Endothelial cell (in vitro differentiated cells): ENCODE measurements at places on chromosomes 1 and 21. TPM values are rescaled to one million over a fixed set of nuclear protein-coding genes. Genes with fewer than 3 reads are reported as not detected.

Gene CFHR1
- 0.49 TPM for total RNA-seq

DNA sequence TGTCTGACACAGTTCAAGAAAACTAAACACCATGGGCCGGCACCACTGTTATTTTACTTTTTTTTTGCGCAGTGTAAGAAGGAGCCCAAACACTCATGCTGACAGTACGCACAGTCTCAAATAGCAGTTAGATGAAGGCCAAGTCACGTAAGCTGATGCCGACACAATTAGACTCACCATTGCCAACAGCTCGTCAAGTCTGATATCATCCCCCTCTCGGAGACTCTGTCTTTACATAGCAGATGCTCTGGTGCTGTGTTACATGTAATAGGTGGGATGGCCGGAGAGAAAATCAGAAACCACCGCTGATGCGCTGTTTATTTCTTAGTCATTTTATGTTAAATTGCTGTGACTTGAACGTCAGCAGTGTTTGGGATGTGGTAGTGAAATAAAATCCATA, 49.3 kb downstream of the TGFB2 start:
- H3K4me1 ChIP-seq: no peaks in the 10 kb centered on the region
- H3K27me3 ChIP-seq: peaks cover 2% of the 10 kb centered on the region
- no peak overlapping the region for H3K27ac ChIP-seq
- H3K36me3 ChIP-seq: no peaks in the 10 kb centered on the region
- H3K4me3 ChIP-seq: no peak overlapping the region
- DNase-seq: no peak

- peaks cover 21% of the 10 kb centered on the region for H3K4me1 ChIP-seq
- H3K36me3 ChIP-seq: peaks cover 7% of the 10 kb centered on the region
- DNase-seq: peak; percentile 14
- peaks cover 8% of the 10 kb centered on the region for H3K27me3 ChIP-seq
Measured at GRCh38 chr1:212958175-212958574, 7.8 kb downstream of the VASH2 start.

GRCh38 chr1:185244015-185244747, 72.9 kb downstream of the IVNS1ABP start:
- no peaks in the 10 kb centered on the region for H3K4me1 ChIP-seq
- no peak for DNase-seq
- H3K27ac ChIP-seq: no peak overlapping the region
- no peaks in the 10 kb centered on the region for H3K27me3 ChIP-seq
- no peaks in the 10 kb centered on the region for H3K36me3 ChIP-seq
- no peak overlapping the region for H3K4me3 ChIP-seq

- no peaks in the 10 kb centered on the region for H3K4me1 ChIP-seq
- no peaks in the 10 kb centered on the region for H3K36me3 ChIP-seq
- peak; percentile 36 for DNase-seq
- H3K4me3 ChIP-seq: no peak overlapping the region
- H3K27ac ChIP-seq: no peak overlapping the region
Measured at GRCh38 chr1:158203693-158204457, 23.2 kb downstream of the CD1D start.

Gene HMCN1
- total RNA-seq: 22.2 TPM

GRCh38 chr1:226766565-226766964, 27.5 kb upstream of the ITPKB start:
- no peak overlapping the region for H3K4me3 ChIP-seq
- H3K27me3 ChIP-seq: peaks cover 5% of the 10 kb centered on the region
- no peaks in the 10 kb centered on the region for H3K36me3 ChIP-seq
- H3K4me1 ChIP-seq: peaks cover 15% of the 10 kb centered on the region
- no peak for DNase-seq

- H3K4me3 ChIP-seq: no peak overlapping the region
- H3K36me3 ChIP-seq: peaks cover 4% of the 10 kb centered on the region
- H3K27ac ChIP-seq: no peak overlapping the region
Measured at GRCh38 chr1:42833981-42834380, 12.4 kb upstream of the ZNF691 start.

DNA sequence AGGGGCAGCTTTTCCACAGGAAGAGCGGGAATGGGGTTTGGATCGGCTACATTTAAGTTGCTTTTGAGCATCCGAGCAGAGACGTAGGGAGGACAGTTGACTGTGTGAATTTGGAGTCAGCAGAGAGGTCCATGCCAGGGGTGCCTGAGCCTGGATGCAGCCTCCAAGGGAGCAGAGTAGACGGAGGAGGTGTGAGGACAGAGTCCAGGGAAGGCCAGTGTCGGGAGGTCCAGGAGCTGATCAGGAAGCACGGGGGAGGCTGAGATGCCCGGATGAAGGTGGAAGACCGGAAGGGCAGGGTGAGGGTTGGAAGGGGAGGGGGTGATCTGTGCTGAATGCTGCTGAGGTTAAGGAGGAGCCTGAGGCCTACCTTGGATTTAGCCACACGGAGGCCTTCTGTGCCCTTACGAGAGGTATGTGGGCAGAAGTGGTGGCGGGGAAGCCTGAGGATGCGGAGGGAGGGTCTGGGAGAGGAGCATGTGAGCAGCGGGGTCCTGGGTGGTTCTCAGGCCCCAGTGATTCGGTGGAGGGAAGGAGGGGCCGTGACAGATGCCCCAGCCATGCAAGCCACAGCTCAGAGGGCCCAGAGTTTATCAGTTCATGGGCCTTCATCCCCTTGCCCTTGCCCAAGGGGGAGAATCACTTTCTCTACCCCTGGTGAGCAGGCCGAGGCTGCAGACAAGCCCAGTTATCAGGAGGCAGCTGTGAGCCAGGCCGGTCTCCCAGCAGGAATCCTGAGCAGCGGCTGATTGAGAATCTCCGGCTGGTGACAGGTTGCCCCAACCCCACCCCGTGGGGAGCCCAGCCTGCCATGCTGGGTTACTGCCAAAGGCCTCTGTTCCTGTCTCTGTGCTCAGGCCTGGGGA, 54.0 kb upstream of the ACTL8 start:
- DNase-seq: no peak
- H3K27ac ChIP-seq: no peak overlapping the region
- H3K4me3 ChIP-seq: no peak overlapping the region

DNA sequence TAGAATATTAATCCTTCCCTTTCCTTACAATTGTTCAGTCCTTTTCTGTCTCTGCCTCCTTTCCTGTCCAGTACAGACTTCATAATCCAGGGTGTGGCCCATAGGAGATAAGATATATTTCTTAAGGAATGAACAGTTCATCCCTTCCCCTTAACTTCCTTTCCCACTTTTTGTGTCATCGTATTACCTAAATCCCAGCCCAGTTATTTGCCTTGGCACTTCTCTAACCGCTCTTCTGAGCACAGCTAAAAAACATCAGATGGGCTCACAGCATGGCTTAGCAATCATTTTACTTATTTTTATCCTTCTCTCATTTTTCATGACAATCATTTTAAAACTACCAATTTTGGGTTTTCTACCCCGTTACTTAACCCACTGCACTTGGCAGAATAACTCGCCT, 39.6 kb downstream of the F3 start:
- H3K4me3 ChIP-seq: no peak overlapping the region
- H3K4me1 ChIP-seq: peaks cover 22% of the 10 kb centered on the region
- no peak overlapping the region for H3K27ac ChIP-seq
- DNase-seq: no peak
- H3K36me3 ChIP-seq: peaks cover 44% of the 10 kb centered on the region
- H3K27me3 ChIP-seq: peaks cover 2% of the 10 kb centered on the region

- H3K27ac ChIP-seq: no peak overlapping the region
- H3K27me3 ChIP-seq: peaks cover 2% of the 10 kb centered on the region
- no peaks in the 10 kb centered on the region for H3K36me3 ChIP-seq
- peaks cover 8% of the 10 kb centered on the region for H3K4me1 ChIP-seq
Measured at GRCh38 chr1:189803364-189803763, 674.3 kb downstream of the BRINP3 start.

GRCh38 chr1:230196077-230196476, 129.0 kb downstream of the GALNT2 start:
- H3K4me1 ChIP-seq: no peaks in the 10 kb centered on the region
- no peak for DNase-seq
- H3K27me3 ChIP-seq: peaks cover 6% of the 10 kb centered on the region

GRCh38 chr21:16304174-16305095, 574.7 kb downstream of the USP25 start:
- no peak for DNase-seq

DNA sequence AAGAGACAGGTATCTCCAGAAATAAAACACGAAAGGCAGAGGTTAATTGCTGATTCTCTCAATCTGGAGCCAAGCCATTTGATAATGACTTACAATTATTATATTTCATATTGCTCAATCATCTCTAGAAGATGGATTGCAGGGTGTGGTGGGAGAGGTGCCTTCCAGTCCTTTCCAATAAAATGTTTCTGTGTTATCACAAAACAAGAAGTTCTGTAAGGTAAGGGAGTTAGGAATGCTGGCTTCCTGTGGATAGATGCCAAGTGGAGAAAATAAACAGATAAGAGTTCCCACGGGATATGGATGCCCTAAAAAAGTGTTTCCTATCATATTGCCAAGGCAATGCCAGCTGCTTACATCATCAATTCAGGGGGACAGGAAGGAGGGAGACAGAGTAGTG, 7.2 kb upstream of the CCN1 start:
- H3K36me3 ChIP-seq: no peaks in the 10 kb centered on the region
- H3K27me3 ChIP-seq: peaks cover 15% of the 10 kb centered on the region
- H3K27ac ChIP-seq: no peak overlapping the region

DNA sequence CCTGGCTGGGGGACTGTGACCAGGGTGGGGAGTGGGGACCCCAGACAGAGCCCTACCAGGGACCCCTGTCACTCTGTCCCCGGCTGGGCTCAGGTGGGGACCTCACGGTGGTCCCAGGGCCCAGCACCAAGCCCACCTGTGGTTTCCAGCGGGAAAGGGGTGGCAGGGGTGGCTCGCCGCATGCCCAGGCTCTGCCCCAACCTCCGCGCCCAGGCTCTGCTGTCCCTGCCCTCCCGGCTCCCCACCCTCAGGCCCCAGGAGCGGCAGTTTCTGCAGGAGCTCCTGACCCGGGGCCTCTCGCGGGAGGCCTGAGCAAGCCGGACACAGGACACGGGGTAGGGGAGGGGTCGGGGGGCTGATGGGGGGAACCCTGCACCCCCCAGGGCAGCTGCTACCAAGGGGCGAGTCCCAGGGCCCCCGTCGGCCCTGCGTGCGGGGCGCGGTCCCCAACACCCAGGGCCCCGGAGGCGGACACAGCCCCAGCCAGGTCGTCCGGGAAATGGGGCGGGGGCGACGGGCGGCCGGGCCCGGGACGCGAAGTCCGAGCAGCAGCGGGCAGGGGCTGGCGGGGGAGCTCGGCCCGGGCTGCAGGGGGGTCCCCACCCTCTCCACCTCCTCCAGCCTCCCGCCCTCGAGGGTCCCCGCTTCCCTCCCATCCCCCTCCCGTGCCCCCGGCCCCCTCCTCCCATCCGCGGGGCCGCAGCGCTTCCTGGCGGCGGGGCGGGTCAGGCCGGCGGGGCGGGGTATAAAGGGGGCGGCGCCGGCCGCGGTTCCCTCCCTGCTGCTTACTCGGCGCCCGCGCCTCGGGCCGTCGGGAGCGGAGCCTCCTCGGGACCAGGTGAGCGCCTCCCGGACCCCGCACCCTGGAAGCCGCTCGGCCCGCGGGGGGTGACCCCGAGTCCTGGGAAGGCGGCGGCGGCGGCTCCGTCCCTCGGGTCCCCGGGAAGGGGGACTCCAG, at the start of gene COL6A2:
TSS of gene COL6A2 (plus strand) at position 777 of the 958 bp plus-strand sequence.
- peaks cover 28% of the 10 kb centered on the region for H3K36me3 ChIP-seq
- peaks cover 22% of the 10 kb centered on the region for H3K27me3 ChIP-seq
- peak; percentile 76 for DNase-seq
- peaks cover 13% of the 10 kb centered on the region for H3K4me1 ChIP-seq
- H3K27ac ChIP-seq: peak within 1 kb of the TSS; percentile 84

GRCh38 chr1:161781995-161782394, 15.9 kb downstream of the ATF6 start:
- no peak overlapping the region for H3K27ac ChIP-seq
- H3K27me3 ChIP-seq: no peaks in the 10 kb centered on the region

Gene CASQ2
- not detected for total RNA-seq

Gene NBPF12
- total RNA-seq: 13.7 TPM

GRCh38 chr1:21781815-21782348, 1.1 kb downstream of the USP48 start:
- peaks cover 10% of the 10 kb centered on the region for H3K36me3 ChIP-seq
- H3K27ac ChIP-seq: peak overlapping the region; percentile 90
- H3K4me1 ChIP-seq: peaks cover 17% of the 10 kb centered on the region
- peak overlapping the region; percentile 95 for H3K4me3 ChIP-seq
- no peaks in the 10 kb centered on the region for H3K27me3 ChIP-seq

DNA sequence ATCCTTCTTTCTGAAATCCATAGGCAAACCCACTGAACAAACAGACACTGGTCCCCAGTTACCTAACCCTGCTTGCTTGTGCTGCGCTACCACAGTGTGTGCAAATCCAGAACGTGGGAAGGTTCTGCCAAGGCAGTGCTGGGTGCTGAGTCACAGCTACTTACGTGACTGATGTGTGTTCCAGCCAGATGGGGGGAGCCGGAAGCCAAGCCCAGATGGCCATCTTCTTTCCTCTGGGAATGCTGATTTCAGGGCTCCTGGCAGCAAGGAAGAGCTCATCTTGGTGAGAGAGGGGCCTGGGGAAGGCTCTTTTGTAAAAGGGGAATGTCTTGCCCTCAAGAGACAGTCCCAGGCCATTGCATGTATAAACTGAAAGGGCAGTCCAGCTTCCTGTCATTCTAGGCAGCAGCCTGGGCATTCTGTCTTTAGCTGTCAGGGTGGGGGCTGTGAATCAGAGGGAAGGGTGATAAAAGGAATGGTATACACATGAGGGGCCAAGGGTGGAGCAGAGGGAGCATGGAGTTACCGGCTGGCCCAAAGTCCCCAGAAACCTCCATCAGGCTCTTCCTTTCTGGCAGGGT, 54.1 kb downstream of the CD46 start:
- H3K27me3 ChIP-seq: no peaks in the 10 kb centered on the region
- peaks cover 46% of the 10 kb centered on the region for H3K36me3 ChIP-seq
- peaks cover 10% of the 10 kb centered on the region for H3K4me1 ChIP-seq
- no peak overlapping the region for H3K4me3 ChIP-seq

GRCh38 chr1:222372221-222372620, 175.7 kb downstream of the HHIPL2 start:
- H3K4me3 ChIP-seq: no peak overlapping the region
- H3K4me1 ChIP-seq: no peaks in the 10 kb centered on the region
- no peak overlapping the region for H3K27ac ChIP-seq

- no peak overlapping the region for H3K27ac ChIP-seq
- H3K36me3 ChIP-seq: no peaks in the 10 kb centered on the region
- H3K27me3 ChIP-seq: no peaks in the 10 kb centered on the region
- DNase-seq: no peak
- peaks cover 14% of the 10 kb centered on the region for H3K4me1 ChIP-seq
- H3K4me3 ChIP-seq: no peak overlapping the region
Measured at GRCh38 chr1:185846672-185847444, 112.7 kb downstream of the HMCN1 start.

Gene AKT3
- total RNA-seq: 87.3 TPM

DNA sequence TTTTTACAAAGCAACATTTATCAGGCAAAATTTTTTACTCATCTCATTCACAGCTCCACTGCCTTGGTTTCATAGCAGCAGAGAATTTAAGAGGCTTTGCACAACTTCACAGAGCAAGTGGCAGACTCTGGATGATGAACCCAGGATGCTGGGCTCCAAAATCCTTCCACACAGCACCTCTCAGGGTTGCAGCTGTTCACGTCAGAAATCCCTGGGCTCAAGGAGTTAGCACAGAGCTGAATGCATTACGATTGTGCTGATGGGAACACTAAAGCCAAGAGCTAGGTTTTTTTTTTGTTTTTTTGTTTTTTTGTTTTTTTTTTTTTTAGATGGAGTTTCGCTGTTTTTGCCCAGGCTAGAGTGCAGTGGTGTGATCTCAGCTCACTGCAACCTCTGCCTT, 2.4 kb upstream of the HTR6 start:
- DNase-seq: no peak
- peaks cover 16% of the 10 kb centered on the region for H3K27me3 ChIP-seq
- no peak overlapping the region for H3K27ac ChIP-seq

GRCh38 chr1:182193908-182194550, 132.5 kb upstream of the ZNF648 start:
- no peak for DNase-seq
- peaks cover 5% of the 10 kb centered on the region for H3K27me3 ChIP-seq
- no peak overlapping the region for H3K27ac ChIP-seq
